ENCODE measurements at places on chromosomes 16 and 17.

- no peaks in the 10 kb centered on the region for H3K4me1 ChIP-seq
- no peak for DNase-seq
- H3K36me3 ChIP-seq = no peaks in the 10 kb centered on the region
- no peak overlapping the region for H3K4me3 ChIP-seq
- H3K27me3 ChIP-seq = no peaks in the 10 kb centered on the region
- no peak overlapping the region for H3K27ac ChIP-seq
Measured at GRCh38 chr16:86428729-86429517, 81.4 kb upstream of the FOXF1 start.

- H3K4me3 ChIP-seq = no peak overlapping the region
- no peaks in the 10 kb centered on the region for H3K4me1 ChIP-seq
- no peaks in the 10 kb centered on the region for H3K36me3 ChIP-seq
- peaks cover 8% of the 10 kb centered on the region for H3K27me3 ChIP-seq
Measured at GRCh38 chr17:35747540-35748017, 5.5 kb downstream of the GAS2L2 start.

DNA sequence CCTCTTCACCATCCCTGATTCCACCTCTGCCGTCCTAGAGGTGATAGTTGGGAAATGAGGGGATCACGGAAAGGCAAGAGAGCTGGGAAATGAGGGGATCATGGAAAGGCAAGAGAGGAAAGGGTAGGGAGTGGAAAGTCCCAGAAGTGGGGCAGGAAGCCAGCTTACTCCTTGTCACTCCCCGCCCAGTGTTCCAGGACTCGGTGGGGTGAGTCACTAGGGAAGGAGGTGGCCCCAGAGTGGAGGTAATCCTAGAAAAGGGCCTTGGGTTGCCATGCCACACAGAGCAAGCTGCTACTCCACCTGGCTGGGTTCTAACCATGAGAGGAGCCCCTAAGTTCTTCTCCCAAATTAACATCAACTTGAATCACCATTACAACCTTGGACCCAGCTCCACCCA lies 14.8 kb downstream of the ALOXE3 start:
- no peaks in the 10 kb centered on the region for H3K4me1 ChIP-seq
- H3K27ac ChIP-seq = no peak overlapping the region
- no peak overlapping the region for H3K4me3 ChIP-seq
- no peak for DNase-seq

GRCh38 chr16:4344983-4345835 lies 5.9 kb downstream of the PAM16 start:
- H3K36me3 ChIP-seq = no peaks in the 10 kb centered on the region
- DNase-seq = no peak
- H3K4me1 ChIP-seq = no peaks in the 10 kb centered on the region
- no peaks in the 10 kb centered on the region for H3K27me3 ChIP-seq
- H3K4me3 ChIP-seq = no peak overlapping the region

DNA sequence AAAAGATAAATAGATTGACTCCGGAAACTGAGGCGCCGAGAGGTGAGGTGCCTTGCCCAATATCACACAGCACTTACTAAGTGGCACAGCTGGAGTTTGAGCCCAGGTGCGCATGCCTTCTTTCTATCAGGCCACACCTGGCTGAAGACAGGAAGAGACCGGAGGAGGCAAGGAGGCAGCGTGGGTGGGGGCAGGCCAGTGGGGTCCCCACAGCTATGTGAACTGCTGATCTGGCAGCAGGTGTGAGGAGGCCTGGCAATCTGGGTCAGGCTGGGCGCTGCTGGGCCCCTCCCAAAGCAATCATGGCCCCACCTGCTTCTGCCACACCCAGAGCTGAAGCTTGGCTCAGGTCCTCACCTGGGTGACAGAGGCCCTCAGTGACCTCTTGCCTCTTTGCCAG lies 1.9 kb upstream of the GDPD3 start:
- H3K27me3 ChIP-seq = no peaks in the 10 kb centered on the region
- no peaks in the 10 kb centered on the region for H3K36me3 ChIP-seq
- H3K4me1 ChIP-seq = no peaks in the 10 kb centered on the region
- no peak overlapping the region for H3K4me3 ChIP-seq
- no peak overlapping the region for H3K27ac ChIP-seq
- no peak for DNase-seq

- no peaks in the 10 kb centered on the region for H3K36me3 ChIP-seq
- H3K4me3 ChIP-seq = no peak overlapping the region
- H3K4me1 ChIP-seq = no peaks in the 10 kb centered on the region
- DNase-seq = no peak
- H3K27me3 ChIP-seq = no peaks in the 10 kb centered on the region
Measured at GRCh38 chr16:64162613-64163375, 959.1 kb downstream of the CDH11 start.

- H3K27me3 ChIP-seq = no peaks in the 10 kb centered on the region
- H3K4me1 ChIP-seq = no peaks in the 10 kb centered on the region
- no peak overlapping the region for H3K27ac ChIP-seq
- no peaks in the 10 kb centered on the region for H3K36me3 ChIP-seq
- DNase-seq = no peak
- no peak overlapping the region for H3K4me3 ChIP-seq
Measured at GRCh38 chr17:36880268-36880905, 56.9 kb upstream of the LHX1 start.

GRCh38 chr17:51673070-51673469 lies 412.7 kb downstream of the UTP18 start:
- H3K4me3 ChIP-seq = no peak overlapping the region
- no peaks in the 10 kb centered on the region for H3K36me3 ChIP-seq
- no peak for DNase-seq
- H3K4me1 ChIP-seq = no peaks in the 10 kb centered on the region
- H3K27ac ChIP-seq = no peak overlapping the region
- H3K27me3 ChIP-seq = no peaks in the 10 kb centered on the region

DNA sequence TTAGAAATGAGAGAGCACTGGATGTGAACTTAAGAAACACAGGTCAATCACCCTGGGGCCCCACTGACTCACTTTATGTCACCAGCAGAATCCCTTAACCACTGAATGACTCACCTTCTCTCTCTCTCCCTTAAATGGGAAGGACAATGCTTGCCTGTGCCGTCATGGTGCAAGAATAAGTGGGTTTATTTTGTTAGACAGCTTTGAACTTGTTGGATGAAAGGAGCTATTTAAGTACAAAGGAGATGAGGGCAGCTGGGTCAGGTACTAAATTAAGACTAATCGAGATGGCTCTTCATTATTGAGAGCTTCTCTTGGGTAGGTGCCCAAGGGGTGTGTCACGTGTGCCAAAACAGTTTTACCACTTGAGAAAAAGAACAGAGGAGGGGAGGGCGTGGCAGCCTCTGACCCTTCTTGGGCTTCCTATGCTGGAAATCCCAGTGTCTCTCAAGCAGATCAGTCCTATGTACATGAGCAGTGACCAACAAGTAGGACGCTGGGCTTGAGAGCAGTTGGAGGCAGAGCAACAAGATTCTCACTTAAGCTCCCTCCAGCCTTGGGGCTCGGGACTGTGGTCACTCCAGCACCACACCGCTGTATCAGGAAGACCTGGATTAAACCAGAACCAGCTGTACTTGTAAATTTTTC lies 6.7 kb upstream of the KRT31 start:
- H3K36me3 ChIP-seq = no peaks in the 10 kb centered on the region
- H3K4me3 ChIP-seq = no peak overlapping the region
- no peaks in the 10 kb centered on the region for H3K27me3 ChIP-seq
- no peak overlapping the region for H3K27ac ChIP-seq
- DNase-seq = no peak

DNA sequence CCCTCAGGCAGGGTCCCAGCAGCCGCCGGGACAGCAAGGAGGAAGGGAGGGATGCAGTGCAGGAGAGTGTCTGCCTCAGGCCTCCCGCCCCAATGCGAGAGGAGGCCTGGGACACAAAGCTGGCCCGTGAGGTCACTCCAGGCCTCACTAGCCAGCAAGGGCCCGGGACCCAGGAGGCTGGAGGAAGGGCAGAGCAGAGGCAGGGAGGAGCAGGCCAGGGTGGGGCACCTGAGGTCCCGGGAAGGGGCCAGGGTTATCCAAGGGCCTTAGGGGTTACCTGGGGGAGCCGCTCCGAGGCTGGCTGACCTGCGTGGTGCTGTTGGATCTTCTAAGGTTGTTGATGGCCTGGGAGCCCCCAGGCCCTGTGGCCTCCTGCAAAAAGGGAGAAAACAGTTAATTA lies 14.1 kb downstream of the CEP131 start:
- no peaks in the 10 kb centered on the region for H3K4me1 ChIP-seq
- H3K27me3 ChIP-seq = no peaks in the 10 kb centered on the region
- H3K27ac ChIP-seq = no peak overlapping the region
- no peak overlapping the region for H3K4me3 ChIP-seq
- no peak for DNase-seq
- H3K36me3 ChIP-seq = no peaks in the 10 kb centered on the region

DNA sequence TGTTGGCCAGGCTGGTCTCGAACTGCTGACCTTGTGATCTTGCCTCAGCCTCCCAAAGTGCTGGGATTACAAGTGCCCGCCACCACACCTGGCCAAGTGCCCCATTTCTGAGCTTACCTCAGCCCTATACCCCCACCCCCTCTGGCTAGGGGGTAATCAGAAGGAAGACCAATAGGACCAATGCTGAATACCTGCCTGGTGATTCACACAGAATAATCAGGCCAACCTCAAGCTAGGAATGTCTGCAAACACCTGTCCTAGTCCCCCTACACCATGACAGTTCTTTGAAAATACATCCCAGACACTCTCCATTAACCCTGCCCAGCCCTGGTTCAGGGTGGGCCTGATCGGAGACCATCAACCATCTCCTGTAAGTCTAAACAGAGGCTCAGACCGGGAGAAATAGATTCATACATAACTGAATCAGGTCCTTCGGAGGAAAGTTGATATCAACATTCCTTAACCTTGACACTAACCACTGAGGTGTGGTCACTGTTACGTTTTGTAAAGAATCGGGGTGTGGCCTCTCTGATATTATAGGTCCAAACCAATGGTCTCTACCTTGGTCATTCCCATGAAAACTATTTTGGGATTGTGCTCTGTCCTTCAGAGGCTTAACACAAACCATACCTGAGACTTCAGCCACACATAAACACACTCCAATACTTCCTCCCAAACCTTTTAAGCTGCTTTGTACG lies 130.8 kb downstream of the GAS7 start:
- no peak overlapping the region for H3K4me3 ChIP-seq
- H3K36me3 ChIP-seq = no peaks in the 10 kb centered on the region
- H3K27me3 ChIP-seq = no peaks in the 10 kb centered on the region
- peaks cover 6% of the 10 kb centered on the region for H3K4me1 ChIP-seq

DNA sequence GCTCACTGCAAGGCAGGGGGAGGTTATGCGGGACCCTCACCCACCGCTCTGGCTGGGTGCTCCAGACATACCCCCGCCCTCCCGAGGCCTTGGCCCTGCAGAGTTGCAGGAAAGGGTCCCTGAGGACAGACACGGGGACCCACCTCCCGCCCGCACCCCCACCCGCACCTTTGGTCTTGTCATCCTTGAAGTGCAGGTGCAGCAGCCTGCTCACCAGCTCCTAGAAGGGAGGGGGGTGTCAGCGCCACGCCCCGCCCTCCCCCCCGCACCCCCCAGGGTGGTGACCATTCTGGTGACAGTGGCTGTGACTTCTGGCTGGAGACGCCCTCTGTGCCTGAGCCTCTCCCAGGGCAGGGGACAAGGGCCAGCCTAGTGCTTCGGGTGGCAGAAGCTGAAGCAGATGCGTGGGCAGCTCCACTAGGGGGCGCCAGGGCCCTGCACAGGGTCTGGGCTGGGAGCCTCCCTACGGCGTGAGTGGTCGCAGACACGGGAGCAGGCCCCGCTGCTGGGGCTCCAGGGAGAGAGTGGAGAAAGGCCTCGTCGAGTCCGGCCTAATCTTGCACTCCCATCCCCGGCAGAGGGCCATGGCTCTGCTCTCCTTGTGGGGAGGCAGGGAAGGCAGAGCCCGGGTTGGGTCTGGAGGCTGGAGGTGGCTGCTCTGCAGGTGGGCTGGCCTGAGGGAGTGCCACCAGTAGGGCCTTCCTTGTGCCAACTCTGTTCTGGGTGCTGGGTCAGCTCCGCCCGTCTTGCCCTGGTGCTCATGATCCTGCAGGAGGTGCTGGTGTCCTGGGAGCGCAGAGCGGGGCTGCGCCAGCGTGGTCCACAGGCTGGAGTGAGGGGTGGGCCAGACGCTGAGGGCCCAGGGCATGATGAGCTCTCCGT lies 2.7 kb downstream of the CENPX start:
- H3K27me3 ChIP-seq = no peaks in the 10 kb centered on the region
- no peak for DNase-seq

GRCh38 chr16:49695782-49696413 lies 160.0 kb downstream of the ZNF423 start:
- H3K4me3 ChIP-seq = no peak overlapping the region
- no peak overlapping the region for H3K27ac ChIP-seq
- H3K4me1 ChIP-seq = no peaks in the 10 kb centered on the region
- no peak for DNase-seq

DNA sequence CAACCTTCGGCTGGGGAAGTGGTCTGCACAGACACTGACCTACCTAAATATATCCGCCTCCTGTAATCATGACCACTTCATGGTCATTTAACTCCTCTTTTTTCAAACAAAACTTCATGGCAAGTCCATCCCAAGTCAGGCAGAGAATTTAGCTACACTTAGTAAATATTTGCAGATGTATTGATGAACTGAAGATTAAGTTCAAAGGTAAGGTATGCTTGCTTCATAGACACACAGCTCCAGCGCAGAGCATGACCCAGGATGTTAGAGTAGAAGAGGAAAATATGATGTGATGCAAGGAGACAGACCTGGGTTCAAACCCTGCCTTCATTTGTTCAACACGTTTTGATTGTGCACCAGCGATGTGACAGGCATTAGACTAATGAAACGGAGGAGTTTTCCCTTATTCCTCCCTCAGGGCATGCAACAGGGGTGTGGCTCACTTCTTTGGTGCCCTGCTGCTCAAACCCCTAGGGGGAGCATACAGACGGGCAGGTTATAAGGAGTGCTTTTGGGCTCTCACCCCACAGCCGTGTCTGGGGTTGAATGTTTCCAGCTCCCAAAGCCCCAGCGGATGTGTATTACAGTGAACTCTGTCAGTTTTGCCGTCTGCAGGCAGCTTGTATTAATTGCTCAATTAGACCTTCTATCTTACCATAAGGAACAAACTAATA lies 23.9 kb upstream of the CLEC3A start:
- no peaks in the 10 kb centered on the region for H3K27me3 ChIP-seq
- H3K36me3 ChIP-seq = no peaks in the 10 kb centered on the region
- no peaks in the 10 kb centered on the region for H3K4me1 ChIP-seq
- H3K4me3 ChIP-seq = no peak overlapping the region
- DNase-seq = no peak

- H3K27me3 ChIP-seq = peaks cover 3% of the 10 kb centered on the region
- H3K4me1 ChIP-seq = no peaks in the 10 kb centered on the region
- H3K4me3 ChIP-seq = no peak overlapping the region
- no peak for DNase-seq
- no peak overlapping the region for H3K27ac ChIP-seq
- H3K36me3 ChIP-seq = no peaks in the 10 kb centered on the region
Measured at GRCh38 chr16:8583199-8583598, 7.1 kb downstream of the TMEM114 start.

- no peaks in the 10 kb centered on the region for H3K36me3 ChIP-seq
- H3K4me3 ChIP-seq = no peak overlapping the region
- no peak for DNase-seq
- H3K4me1 ChIP-seq = no peaks in the 10 kb centered on the region
- no peaks in the 10 kb centered on the region for H3K27me3 ChIP-seq
Measured at GRCh38 chr16:4891097-4891885, 44.0 kb downstream of the UBN1 start.

- H3K27me3 ChIP-seq = no peaks in the 10 kb centered on the region
- peak overlapping the region; percentile 88 for H3K27ac ChIP-seq
- H3K4me3 ChIP-seq = peak overlapping the region; percentile 67
- peaks cover 5% of the 10 kb centered on the region for H3K4me1 ChIP-seq
Measured at GRCh38 chr16:4272114-4272956, 488 bp downstream of the TFAP4 start.
